ENCODE measurements at places on chromosomes 12 and 14.

DNA sequence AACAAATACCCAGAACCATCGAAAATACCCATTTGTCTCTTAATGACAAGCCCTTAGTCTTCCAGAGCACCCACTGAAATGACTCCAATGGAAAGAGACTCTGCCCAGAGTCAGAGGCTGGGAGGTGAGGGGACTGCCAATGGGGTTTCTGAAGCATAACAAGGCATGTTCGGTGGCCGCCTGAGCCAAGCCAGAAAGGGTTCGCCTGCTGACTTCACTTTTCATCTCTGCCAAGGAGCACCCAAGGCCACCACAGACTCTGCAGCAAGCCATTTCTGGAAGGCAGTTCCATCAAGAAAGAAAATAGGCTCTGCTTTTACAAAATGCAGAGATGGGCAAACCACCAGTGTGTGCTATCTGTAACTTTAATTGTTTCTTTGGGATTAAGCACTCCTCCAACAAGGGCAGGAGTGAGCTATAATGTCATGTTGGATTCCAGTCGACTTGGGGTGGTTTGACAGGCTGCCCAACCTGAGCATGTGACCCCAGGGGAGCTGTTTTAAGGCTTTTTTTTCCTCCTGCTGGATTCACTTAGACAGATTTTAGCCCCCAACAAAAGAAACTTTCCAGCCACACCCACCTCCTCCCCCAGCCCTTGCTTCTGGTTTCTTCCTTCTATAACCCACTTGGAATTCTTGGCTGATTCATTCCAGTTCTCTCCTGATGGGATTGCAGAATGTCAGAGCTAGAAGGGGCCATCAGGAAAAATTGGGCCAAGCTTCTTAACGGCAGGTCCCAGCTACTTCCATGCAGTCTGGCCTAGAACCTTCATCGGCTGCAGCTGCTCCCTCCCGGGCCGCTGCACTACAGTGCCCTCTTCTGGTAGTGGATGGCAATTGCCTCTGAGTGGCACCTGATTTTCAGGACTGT, 24.1 kb downstream of the CKAP4 start:
- peak; percentile 48 for DNase-seq

GRCh38 chr14:54776361-54777001, 126.1 kb downstream of the GCH1 start:
- DNase-seq: no peak

DNA sequence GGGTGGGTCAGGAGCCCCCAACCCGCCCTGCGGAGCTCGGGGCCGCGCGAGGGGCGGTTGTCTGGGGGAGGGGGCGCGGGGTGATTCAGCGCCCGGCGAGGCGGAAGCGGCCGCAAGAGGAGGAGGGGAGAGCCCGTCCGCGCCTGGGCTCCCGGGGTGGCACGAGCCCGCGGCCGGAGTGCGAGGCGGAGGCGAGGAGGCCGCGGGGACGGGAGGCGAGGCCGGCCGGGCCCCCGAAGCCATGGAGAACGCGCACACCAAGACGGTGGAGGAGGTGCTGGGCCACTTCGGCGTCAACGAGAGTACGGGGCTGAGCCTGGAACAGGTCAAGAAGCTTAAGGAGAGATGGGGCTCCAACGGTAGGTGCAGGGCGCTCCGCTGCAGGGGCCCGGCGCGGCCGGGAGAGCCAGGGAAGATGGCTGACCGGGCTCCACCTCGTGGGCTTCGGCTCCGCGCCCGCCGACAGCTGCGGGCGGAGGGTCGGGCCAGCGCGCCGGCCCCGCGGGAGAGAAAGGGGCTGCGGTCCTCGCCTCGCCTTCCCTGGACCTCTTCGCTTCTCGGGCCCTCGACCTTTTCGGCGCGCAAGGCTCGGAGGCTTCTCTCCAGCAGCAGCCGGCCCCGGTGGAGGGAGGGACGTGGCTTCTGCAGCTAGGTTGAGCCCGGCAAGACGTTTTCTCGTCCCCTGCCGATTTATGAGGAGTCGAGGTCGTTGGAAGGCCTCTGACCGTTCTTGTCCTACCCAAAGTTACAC, 677 bp downstream of the ATP2A2 start:
- peak; percentile 38 for DNase-seq

- DNase-seq: no peak
Measured at GRCh38 chr14:72366619-72367018, 434.4 kb downstream of the RGS6 start.

All from activated CD4-positive, CD25-positive, alpha-beta regulatory T cell (primary cell).